AML-193 (cell line): ENCODE measurements at places on chromosomes 12 and 14.

- DNase-seq = no peak
Measured at GRCh38 chr14:95483309-95484165, 32.9 kb downstream of the SYNE3 start.

GRCh38 chr14:88613552-88614010 lies 50.7 kb downstream of the ZC3H14 start:
- peak; percentile 56 for DNase-seq

GRCh38 chr14:49636866-49637265 lies 1.8 kb upstream of the DNAAF2 start:
- DNase-seq = no peak

GRCh38 chr14:101849125-101849524 lies 87.6 kb downstream of the PPP2R5C start:
- no peak for DNase-seq

GRCh38 chr12:124771462-124772288 lies 92.0 kb downstream of the SCARB1 start:
- peak; percentile 35 for DNase-seq

DNA sequence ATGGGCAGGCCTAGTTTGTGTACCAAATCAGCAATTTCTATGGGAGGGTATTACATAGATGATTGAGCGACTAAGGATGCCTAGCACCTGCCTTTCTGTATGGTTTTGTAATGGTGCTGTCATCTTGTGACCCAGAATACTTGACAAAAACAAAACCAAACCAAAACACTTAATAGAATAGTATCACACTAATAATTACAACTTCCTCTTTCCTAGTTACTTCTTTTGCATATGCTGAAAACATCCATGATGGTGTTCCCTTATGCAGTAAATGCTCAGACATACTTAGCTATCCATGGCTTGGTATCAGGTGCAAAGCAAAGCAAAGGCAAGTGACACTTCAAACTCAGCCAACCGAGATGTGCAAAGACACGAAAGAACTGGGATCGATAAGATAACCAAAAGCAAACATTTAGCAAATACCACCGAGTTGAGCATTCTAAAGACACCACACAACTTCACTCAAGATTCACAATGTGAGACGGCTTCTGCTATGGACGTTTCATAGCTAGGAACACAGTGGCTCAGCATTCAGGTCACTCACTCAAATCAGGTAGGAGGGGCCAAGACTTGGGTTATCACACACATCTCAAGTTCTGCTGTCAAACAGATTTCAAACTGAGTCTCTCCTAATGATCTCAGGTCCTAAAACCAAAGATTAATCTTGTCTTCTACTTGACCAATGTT lies 24.3 kb downstream of the PPP1CC start:
- no peak for DNase-seq
